GOT3 (cell line): ENCODE measurements at places on chromosomes 7 and 10.

DNA sequence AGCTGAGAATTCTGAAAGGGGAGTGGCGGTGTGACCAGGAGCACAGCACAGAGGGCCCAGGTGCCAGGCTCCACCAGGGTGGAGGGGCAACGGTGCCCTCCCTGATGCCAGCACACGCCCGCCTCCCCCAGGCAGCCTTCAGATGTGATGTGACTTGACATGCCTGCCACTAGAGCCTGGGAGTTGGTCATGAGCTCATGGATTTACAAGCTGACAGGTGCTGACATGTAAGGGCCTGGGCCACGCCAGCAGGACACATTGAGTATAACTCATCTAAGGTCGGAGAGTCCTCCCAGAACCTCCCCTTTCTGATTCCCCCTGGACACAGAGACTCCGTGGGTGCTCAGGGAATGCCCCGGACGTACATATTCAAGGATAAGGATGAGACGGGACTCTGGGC lies 74.2 kb downstream of the LSM5 start:
- no peak for DNase-seq

- no peak for DNase-seq
These were observed 8.0 kb upstream of the SPOCK2 start for GRCh38 chr10:72096115-72097000.

GRCh38 chr7:138328215-138328614 lies 131.8 kb upstream of the TRIM24 start:
- no peak for DNase-seq

GRCh38 chr7:264541-265191 lies 25.3 kb upstream of the FOXL3 start:
- no peak for DNase-seq

DNA sequence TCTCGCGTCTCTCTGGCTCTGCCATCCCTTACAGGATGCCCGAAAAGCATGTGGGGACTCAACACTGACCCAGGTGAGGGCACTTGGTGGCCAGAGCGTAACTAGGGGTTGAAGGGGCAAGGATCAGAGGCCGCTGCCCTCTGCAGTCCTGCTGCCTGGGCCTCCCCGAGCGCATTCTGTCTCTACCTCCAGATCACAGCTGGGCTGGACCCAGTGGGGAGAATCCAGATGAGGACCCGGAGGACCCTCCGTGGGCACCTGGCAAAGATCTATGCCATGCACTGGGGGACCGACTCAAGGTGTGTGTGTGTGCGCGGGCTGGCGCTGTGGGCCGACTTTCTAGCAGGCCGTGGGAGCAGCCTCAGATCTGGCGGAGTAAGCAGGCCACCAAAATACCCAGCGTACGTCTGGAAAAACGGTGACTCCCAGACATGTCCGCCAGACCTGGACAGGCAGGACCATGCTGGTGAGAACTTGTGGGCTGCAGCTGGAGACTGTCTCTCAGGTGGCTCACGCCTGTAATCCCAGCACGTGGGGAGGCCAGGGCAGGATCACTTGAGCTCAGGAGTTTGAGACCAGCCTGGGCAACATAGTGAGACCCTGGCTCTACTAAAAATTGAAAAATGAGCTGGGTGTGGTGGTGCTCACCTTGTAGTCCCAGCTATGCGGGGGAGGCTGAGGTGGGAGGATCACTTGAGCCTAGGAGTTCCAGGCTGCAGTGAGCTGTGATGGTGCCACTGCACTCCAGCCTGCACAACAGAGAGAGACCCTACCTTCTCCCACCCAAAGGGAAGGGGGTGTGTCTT lies 3.2 kb downstream of the GNB2 start:
- DNase-seq = no peak

DNA sequence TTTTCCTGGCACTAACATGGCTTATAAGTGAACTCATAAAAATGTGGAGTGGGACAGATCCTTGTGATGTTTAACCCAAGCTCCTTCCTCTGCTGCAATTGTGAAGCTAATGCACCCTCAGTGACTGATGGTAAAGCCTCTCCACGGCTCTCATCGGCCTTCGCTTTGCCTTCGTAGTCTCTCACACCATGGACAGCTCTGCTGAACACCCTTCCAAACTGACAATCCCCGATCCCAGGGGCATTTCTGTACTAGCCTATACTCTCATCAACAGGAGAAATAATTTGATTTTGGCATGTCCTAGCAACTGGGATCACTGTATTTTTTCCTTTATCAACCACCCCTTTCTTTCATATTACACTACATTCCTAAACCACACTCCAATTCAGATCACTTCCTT lies 6.1 kb downstream of the ZNF777 start:
- no peak for DNase-seq

DNA sequence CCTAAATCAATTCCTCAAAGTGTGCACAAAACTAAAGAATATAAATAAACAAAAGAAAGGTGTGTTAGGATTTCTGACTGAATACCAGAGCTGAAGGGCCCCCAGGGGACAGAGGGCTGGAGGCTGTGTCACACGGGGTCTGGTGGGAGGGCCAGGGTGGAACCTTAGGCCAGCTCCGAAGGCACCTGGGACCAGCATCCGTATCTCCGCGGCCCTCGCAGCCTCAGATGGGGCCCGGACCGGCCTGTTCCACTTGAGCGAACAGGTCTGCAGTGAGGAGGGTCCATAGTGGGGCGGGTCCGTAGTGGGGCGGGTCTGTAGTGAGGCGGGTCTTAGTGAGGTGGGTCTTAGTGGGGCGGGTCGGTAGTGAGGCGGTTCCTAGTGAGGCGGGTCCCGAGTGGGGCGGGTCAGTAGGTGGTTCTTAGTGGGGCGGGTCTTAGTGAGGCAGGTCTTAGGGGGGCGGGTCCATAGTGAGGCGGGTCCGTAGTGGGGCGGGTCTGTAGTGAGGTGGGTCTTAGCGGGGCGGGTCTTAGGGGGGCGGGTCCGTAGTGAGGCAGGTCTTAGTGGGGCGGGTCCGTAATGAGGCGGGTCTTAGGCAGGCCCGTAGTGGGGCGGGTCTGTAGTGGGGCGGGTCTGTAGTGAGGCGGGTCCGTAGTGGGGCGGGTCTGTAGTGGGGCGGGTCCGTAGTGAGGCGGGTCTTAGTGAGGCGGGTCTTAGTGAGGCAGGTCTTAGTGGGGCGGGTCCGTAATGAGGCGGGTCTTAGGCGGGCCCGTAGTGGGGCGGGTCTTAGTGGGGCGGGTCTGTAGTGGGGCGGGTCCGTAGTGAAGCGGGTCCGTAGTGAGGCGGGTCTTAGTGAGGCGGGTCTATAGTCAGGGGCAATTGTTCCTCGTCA lies 15.1 kb downstream of the GPR146 start:
- no peak for DNase-seq

GRCh38 chr10:75016325-75016724 lies 95.1 kb upstream of the SAMD8 start:
- DNase-seq = no peak

GRCh38 chr10:95350219-95350829 lies 59.5 kb upstream of the PDLIM1 start:
- DNase-seq = no peak

- DNase-seq = no peak
These were observed 279.7 kb downstream of the CCSER2 start for GRCh38 chr10:84608126-84608525.

DNA sequence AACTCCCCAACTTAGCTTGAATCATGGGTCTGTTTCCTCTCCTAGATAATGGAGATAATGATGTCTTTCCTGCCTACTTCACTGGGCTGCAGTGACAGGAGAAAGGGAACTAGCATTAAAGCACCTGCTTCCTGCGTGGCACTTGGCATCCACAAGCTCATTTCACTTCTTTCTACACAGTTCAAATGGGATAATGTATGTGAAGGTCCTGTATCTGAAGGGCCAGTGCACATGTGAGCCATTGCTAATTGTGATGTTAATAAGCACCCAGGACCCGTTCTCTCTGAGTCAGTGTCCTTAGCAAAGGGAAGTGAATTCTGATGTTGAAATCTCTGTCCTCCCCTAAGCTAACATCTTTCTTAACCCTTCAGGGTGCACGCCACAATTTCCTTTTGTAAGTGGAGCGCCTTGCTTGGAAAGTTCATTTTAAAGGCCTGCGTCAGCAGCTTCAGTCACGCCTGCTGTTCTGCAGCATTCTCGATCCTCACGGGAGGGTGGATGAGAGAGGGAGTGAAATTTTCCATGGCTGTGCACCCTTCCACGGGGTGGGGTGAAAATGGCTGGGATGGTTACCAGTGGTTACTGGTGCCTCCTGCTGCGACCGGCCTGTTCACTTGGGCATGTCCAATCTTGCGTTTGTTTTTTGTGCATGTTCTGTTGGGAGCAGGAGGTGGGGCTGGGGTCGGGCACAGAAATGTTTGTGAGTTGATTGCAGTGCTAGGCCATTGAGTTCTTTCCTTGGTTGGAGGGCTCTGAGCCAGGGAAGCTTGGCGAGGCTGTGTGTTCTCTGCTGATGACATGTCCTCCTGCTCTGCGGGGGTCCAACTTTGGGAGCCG lies 59.2 kb downstream of the HK1 start:
- no peak for DNase-seq

- no peak for DNase-seq
These were observed 22.0 kb upstream of the LMTK2 start for GRCh38 chr7:98084631-98085030.

GRCh38 chr10:31146491-31147209 lies 115.0 kb upstream of the ZNF438 start:
- no peak for DNase-seq

GRCh38 chr7:116665332-116665996 lies 6.5 kb upstream of the MET start:
- no peak for DNase-seq

- DNase-seq = no peak
These were observed 21.4 kb downstream of the STAMBPL1 start for GRCh38 chr10:88901206-88901983.

DNA sequence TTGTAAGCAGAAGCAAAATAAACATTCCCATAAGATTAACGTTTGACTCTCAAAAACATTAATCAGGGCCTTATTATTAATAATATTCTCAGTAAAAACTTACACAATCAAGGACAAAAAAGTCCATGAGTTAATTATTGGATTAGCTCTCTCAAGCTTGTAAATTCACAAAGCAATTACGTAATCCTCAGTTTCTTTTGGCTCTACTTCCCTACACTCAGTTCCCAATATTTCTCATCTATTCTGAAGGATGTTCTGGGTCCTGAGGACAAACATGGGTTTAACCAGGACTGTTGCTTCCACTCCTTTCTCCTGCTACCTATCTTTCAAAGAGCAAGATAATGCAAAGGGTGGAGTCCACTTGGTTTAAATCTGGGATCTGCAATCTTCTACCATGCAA lies 15.1 kb downstream of the FBXL13 start:
- DNase-seq = no peak

DNA sequence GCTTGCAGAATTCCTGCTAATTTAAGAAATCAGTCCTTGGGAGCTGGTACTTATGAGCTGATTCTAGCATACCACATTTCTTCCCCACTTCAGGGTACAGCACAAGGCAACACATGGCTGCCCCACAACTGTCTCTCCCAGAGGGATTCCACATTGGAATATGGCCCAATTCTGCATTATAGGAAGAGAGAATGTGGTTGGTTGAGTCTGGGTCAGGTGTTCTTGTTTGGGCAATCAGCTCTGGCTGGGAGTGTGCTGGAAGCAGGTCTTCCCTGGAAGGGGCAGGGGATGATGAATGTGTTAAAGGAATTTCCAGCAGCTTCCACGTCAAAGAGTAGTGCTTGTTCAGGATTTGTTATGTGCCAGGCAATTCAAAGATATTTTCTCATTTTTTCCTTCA lies 95.7 kb downstream of the BUB3 start:
- no peak for DNase-seq

GRCh38 chr7:73382934-73383503 lies 50.6 kb upstream of the FZD9 start:
- DNase-seq = no peak

GRCh38 chr7:153581419-153581818 lies 470.8 kb upstream of the DPP6 start:
- DNase-seq = no peak

DNA sequence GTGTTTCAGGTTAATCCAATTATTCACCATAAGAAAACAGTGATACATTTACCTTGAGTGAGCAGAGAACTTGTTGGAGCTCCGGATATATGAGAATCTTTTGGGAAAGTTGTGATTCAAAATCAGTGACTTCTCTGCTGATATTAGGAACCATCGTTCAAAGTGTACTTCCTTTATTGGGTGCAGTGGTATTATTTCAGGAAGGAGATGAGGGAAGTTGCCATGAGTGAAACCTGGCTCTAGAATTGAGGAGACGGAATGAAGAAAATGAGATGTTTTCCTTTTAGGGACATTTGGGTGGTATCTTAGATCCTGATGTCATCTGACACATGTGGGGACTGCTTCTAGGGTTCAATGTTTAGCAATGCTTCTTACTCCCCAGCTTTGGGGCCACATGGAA lies 343.9 kb downstream of the ABCA13 start:
- no peak for DNase-seq

DNA sequence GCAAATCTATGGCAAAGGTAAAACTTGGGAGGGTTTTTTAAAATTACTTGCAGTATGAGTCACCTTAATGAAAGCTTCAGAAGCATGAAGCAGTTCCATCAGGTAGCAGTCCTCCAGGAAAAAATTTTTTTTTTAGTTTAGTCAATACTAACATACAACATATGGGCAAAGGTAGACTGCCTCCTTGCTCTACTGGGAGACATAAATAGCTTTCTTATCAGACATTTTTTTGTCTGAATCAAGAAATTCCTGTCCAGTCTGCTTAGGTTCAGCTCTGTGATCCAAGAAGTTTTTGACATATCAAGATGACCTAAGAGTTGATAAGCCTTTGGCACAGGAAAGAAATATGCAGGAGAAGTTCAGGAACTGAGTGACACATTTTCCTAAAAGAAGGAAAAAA lies 171.5 kb upstream of the TCF7L2 start:
- DNase-seq = no peak

GRCh38 chr7:106561151-106561550 lies 99.8 kb downstream of the CCDC71L start:
- DNase-seq = no peak

DNA sequence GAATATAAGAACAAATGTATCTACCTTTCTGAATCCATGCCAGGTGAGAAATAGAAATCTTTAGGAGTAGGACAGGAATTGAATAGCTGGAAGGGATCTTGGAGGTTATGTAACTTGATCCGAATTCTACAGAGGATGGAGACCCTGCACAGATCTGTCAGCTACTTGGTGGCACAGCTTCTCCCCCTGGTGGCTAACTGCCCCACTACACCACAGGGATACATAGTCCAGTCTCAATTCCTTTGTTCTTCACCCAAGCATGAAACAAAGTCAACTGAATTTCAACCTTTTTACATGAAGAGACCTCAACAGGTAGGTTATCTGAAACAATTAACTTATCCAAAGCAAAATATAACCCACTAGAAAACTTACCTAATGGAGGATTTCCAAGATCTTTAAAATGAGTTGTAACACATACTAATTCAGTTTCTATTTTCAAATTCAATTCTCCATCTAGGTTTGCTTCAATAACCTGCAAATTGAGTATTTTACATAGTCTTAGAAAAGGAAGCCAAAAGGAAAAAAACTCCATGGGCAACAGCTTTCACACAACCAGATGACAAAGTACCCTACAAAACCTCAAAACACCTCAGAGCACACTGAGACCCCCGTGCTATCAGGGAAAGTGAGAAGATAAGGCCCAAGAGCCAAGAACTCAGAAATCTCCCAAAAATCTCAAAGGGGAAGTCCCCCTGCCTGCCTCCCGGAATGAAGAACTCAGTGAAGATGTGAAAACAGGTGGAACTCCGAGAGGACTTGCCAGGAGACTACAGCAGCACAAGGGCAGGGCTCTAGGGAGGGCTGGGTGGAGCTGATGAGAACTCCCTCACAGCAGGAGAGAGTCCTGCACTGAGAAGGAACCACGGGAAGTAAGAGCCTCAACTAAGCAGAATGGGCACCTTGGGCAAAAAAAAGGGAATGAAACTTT lies 10.3 kb downstream of the HUS1 start:
- DNase-seq = no peak

- DNase-seq = no peak
These were observed 154.5 kb downstream of the PLXDC2 start for GRCh38 chr10:19970717-19971116.

- no peak for DNase-seq
These were observed 643.1 kb downstream of the PARD3 start for GRCh38 chr10:34171957-34172527.
